ENCODE measurements at places on chromosomes 6 and 20. TPM values are rescaled to one million over a fixed set of nuclear protein-coding genes. Genes with fewer than 3 reads are reported as not detected.

Gene SIRPB2
- not detected for total RNA-seq

Gene RSPH3
- total RNA-seq, result 4.8 TPM

Gene LY6G6F
- not detected for total RNA-seq

Gene CD109
- 18.6 TPM for total RNA-seq

Gene GPR63
- total RNA-seq, result 1.4 TPM

Data from smooth muscle cell of bladder (primary cell).